Kidney (tissue), 22 donors: ENCODE measurements at places on chromosomes 3 and 15.

DNA sequence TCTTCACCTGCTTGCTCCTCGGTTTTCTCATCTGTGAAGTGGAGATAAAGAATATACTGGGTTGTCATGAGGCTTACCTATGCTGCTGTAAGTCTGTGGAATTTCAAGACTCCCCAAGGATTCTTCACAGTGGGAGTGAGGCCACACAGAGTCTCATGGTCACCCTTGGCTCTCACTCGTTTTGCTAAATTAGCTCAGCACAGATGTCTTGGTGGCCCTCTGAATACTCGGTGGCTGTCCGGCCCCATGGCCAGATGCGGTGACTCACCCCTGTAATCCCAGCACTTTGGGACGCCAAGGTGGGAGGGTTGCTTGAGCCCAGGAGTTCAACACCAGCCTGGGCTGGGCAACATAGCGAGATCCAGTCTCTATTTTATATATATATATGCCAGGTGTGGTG lies 5.0 kb upstream of the CHCHD6 start:
- no peak for DNase-seq
- H3K4me1 ChIP-seq: no peaks in the 10 kb centered on the region
- H3K4me3 ChIP-seq: no peak overlapping the region
- H3K27me3 ChIP-seq: no peaks in the 10 kb centered on the region
- no peak overlapping the region for H3K27ac ChIP-seq

DNA sequence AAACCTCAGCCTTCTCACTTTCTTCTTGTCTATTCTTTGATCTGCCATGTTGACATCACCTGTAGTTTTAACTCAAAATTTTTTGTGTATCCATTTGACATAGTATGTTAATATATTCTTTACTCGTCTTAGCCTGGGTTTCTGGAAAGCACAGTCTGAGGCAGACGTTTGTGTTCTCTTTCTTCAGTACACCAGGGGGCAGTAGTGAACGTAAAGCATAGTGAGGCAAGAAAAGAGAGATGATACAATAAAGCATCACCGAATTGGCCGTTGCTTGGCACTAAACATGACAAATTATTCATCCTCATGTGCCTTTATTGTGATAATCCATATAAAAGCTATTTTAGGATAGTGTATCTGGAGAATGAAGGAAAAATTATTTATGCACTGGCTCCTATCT lies 141.0 kb upstream of the MYRIP start:
- H3K4me1 ChIP-seq: no peaks in the 10 kb centered on the region
- H3K4me3 ChIP-seq: no peak overlapping the region
- H3K27me3 ChIP-seq: no peaks in the 10 kb centered on the region
- H3K36me3 ChIP-seq: no peaks in the 10 kb centered on the region
- H3K27ac ChIP-seq: no peak overlapping the region
- DNase-seq: no peak

- no peak for DNase-seq
- H3K36me3 ChIP-seq: no peaks in the 10 kb centered on the region
- no peak overlapping the region for H3K4me3 ChIP-seq
- H3K27me3 ChIP-seq: no peaks in the 10 kb centered on the region
- no peak overlapping the region for H3K27ac ChIP-seq
- no peaks in the 10 kb centered on the region for H3K4me1 ChIP-seq
Measured at GRCh38 chr3:60609446-60609845, 641.8 kb downstream of the FHIT start.

GRCh38 chr15:28903555-28903954 lies 17.8 kb downstream of the APBA2 start:
- no peaks in the 10 kb centered on the region for H3K36me3 ChIP-seq
- no peaks in the 10 kb centered on the region for H3K27me3 ChIP-seq
- no peak overlapping the region for H3K27ac ChIP-seq
- no peak overlapping the region for H3K4me3 ChIP-seq

- no peaks in the 10 kb centered on the region for H3K27me3 ChIP-seq
- H3K4me1 ChIP-seq: no peaks in the 10 kb centered on the region
- no peaks in the 10 kb centered on the region for H3K36me3 ChIP-seq
Measured at GRCh38 chr3:13767896-13768295, 112.0 kb downstream of the WNT7A start.

GRCh38 chr3:61832375-61833229 lies 271.2 kb downstream of the PTPRG start:
- H3K4me1 ChIP-seq: peaks cover 4% of the 10 kb centered on the region
- no peak overlapping the region for H3K4me3 ChIP-seq
- no peaks in the 10 kb centered on the region for H3K27me3 ChIP-seq
- no peak for DNase-seq
- H3K36me3 ChIP-seq: no peaks in the 10 kb centered on the region
